ENCODE measurements at places on chromosomes 3 and 15.

- no peak for DNase-seq
These were observed 11.4 kb downstream of the FHIT start for GRCh38 chr3:61239871-61240270.

GRCh38 chr15:56341201-56341600 lies 24.0 kb upstream of the TEX9 start:
- DNase-seq: no peak

- DNase-seq: no peak
These were observed 187.9 kb upstream of the ATP10A start for GRCh38 chr15:26050984-26051383.

DNA sequence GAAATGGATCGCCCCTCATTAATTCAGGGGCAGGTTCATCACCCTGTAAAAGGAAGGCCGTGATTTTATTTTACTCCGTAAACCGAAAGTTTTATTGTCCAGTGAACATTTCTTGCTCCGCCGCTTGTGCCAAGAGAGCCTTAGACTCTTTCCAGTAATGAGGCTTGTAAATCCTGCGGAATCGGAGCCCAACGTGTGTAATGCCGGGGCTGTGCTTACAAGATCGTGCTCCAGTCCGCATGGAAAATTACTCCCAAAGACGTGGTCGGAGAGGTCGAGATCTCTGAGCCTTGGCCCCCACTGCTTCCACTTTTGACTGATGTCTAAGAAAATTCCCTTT lies 649 bp upstream of the PLOD2 start:
- DNase-seq: no peak

- DNase-seq: no peak
These were observed 49.6 kb upstream of the ICE2 start for GRCh38 chr15:60528530-60528929.

Measured in stimulated activated CD8-positive, alpha-beta memory T cell treated with anti-CD3 and anti-CD28 coated beads, Interleukin-7, amount 100 ng/mL, for 4 hours (primary cell).